Fibroblast of lung (primary cell): ENCODE measurements at places on chromosomes 16 and 17. TPM values are rescaled to one million over a fixed set of nuclear protein-coding genes. Genes with fewer than 3 reads are reported as not detected.

GRCh38 chr16:69195369-69196029, 8.5 kb downstream of the SNTB2 start:
- no peak for DNase-seq

- no peak for DNase-seq
These were observed 91.4 kb downstream of the C16orf78 start for GRCh38 chr16:49464877-49465504.

DNA sequence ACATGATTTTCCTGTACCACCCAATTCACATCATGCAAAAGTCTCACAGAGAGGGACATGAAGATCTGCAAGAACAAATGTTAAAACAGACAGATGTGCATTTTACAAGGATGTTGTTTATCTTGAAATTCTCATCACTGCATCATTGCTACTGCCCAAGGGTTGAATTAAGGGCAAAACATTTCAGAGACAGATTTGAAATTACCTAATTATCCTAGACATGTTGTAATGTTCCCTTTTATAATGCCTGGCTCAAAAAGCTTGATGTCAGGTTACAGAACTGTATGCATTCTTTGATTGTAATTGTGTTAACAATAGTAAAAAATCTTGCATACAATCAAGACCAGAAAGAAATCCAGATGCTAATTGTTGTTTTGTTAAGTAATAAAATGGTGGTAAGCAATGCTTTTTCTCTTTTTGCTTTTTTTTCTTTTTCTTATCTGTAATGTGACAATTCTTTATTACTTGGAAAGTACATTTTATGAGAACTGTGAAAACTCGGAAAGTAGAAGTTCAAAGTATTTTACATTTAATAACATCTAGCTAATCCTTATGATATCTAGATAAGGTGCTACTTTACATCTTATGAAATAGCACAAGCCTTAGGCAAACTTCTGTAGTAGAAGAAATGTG, 3.6 kb upstream of the DUSP14 start:
- DNase-seq, result no peak

DNA sequence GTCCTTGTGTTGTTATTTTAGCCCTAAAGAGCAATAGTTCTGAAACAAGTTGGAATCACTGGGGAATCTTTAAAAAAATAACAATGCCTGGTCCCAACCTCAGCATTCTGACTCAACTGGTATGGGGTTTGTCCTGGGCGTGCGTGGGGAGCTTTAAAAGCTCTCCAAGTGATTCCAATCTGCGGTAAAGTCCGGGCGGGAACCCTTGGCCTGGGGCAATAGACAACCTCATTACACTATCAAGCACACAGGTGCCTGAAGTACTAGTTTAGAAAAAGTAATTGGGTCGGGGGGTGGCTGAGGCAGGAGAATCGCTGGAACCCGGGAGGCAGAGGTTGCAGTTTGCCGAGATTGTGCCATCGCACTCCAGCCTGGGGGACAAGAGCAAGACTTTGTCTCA, 4.4 kb downstream of the STX8 start:
- DNase-seq, result no peak

ZACN gene
- not detected in 2 replicates for total RNA-seq

UMOD gene
- total RNA-seq, result not detected in 2 replicates

HLF gene
- 0.17 and 0.51 TPM in 2 replicates for total RNA-seq
